ENCODE measurements at places on chromosomes 13 and 19. TPM values are rescaled to one million over a fixed set of nuclear protein-coding genes. Genes with fewer than 3 reads are reported as not detected.
A peak's percentile ranks its signal among the peaks of the same experiment; 100 is the strongest.

GRCh38 chr13:30334663-30335386 is 27.5 kb upstream of the KATNAL1 start:
- DNase-seq = peak; percentile 21

DNA sequence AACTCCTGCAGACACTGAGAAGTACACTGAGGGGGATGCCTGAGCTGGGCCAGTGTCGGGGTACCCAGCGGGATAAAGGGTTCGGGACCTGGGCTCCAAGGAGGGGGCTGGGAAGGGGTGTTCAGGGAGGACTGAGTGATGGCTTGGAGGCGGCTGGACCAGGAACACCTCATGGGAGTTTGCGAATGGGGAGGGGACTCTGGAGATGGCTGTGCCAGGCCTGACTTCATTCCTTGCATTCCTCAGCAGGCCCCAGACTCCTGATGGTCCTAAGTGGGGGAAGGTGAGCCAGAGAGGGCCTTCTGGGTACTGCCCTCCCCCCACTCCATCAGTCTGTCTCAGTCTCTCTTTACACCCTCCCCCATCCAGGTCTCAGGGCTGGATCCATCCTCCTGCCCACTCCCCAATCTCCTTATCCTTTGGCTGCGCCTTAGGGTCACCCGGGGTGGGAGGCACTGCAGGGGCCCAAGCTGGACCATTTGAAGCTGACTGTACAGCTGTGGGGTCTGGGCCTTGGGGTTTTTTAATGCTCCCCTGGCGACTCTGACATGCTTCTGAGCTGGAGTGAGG is 13.8 kb downstream of the PAK4 start:
- no peak for DNase-seq

DNA sequence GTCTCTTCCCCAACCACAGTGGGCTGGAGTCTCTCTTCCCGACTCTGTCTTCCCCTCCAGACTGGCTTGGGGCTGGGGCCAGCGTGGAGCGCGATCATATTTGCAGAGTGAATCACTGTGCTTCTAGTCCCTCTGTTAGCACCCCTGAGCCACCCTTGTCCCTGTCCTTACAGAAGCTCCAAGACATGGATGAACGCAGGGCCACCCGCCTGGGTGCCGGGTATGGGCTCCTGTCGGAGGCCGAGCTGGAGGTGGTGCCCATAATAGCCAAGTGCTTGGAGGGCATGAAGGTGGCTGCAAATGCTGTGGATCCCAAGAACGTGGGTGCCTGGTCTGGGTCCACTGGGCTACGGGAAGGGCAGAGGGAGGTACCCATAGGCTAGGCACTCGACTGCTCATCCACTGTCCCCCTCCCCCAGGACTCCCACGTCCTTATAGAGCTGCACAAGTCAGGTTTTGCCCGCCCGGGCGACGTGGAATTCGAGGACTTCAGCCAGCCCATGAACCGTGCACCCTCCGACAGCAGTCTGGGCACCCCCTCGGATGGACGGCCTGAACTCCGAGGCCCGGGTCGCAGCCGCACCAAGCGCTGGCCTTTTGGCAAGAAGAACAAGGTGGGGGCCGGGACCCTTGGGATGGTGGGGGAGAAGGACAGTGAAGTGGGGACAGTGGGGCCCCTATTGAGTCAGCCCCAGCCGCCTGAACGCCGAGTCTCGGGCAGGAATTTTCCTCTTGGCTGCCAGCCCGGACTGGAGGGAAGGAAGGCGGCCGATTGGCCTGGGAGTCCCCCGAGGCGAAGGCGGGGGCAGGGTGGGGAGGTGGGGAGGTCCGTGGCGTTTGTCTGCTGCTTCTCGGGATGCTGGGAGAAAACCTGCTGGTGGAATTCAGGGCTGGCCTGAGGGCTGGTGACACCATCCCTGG is 5.2 kb downstream of the TRIP10 start:
- DNase-seq = no peak

DNA sequence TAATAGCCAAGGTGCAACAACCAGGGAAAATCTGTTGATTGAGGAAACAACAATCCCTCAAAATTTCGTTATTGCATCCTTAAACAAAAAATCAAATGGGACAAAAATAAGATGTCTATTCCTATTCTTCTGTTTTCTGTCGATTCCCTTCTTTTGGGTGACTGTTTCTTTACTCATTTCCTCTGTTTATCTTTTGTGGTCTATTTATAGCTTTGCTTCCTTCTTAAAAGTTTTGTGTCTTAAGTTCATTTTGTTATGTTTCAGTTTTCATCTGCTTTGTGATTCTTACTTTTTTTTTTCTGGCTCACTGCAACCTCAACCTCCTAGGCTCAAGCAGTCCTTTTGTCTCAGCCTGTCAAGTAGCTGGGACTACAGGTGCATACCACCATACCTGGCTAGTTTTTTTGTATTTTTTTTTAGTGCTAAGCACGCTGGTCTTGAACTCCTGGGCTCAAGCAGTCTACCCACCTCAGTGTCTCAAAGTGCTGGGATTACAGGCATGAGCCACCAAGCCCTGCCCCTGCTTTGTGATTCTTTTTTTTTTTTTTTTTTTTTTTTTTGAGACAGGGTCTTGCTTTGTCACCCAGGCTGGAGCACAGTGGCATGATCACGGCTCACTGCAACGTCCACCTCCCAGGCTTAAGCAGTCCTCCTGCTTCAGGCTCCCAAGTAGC is 10.4 kb downstream of the ZNF146 start:
- DNase-seq = no peak

- DNase-seq = no peak
Measured at GRCh38 chr13:33178209-33178840, 107.2 kb downstream of the STARD13 start.

GRCh38 chr13:80132741-80133601 is 208.0 kb downstream of the SPRY2 start:
- no peak for DNase-seq

DNA sequence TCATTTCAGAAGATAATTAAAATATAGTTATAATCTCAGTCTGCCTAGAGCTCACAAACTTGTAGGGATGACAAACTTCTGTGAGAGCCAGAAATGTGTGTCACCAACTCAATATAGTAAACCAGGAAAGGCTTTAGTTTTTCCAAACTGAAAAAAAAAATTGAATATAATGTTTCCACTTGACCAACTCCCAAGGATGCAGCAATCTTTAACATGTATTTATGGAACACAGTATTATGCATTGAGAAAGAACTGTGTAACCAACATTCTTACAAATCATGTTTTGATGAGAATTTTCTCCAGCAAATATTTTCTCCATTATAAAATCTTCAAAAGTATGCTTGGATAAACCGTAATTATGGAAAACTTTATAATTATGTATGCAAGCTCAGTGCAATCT is 50.1 kb upstream of the KLF12 start:
- DNase-seq = no peak

DNA sequence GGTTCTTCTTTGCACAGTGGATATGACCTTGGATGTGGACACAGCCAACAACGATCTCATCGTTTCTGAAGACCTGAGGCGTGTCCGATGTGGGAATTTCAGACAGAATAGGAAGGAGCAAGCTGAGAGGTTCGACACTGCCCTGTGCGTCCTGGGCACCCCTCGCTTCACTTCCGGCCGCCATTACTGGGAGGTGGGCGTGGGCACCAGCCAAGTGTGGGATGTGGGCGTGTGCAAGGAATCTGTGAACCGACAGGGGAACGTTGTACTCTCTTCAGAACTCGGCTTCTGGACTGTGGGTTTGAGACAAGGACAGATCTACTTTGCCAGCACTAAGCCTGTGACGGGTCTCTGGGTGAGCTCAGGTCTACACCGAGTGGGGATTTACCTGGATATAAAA is 9.4 kb downstream of the RFPL4AL1 start:
- DNase-seq = no peak

DNA sequence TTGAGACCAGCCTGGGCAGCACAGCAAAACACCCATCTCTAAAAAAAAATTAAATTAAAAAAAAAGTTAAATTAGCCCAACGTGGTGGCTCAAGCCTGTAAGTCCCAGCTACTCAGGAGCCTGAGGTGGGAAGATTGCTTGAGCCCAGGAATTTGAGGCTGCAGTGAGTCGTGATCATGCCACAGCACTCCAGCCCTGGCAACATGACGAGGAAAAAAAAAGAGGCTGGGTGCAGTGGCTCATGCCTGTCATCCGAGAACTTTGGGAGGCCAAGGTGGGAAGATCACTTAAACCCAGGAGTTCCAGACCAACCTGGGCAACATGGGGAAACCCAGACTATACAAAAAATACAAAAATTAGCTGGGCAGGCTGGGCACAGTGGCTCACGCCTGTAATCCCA is 2.2 kb upstream of the TMEM161A start:
- DNase-seq = no peak

- DNase-seq = no peak
Measured at GRCh38 chr19:5988517-5989387, 10.8 kb upstream of the RANBP3 start.

DNA sequence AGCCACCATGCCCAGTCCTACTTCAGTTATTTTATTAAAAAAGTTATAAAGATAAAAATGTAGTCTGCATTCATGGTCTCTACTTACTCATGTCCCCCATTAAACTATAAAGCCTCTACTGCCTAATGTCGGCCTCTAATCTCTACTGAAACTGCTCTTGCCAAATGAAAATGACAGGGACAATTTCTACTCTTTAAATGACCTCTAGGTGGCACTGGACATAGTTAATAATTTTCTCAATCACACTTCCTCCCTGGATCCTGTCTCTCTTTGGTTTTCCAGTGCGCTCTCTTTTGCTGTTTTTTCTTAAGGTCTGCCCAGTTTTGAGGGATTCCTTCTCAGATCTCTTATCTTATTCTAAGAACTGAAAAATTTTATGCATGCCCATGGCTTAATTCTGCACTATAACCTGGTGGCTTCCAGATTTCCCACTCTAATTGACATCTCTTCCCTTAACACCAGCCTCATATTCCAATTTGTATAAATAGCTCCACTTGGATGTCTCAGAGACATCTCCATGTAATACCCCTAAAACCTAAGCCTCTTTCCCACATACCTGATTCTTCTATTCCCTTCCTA is 54.3 kb downstream of the MTMR6 start:
- DNase-seq = no peak

GRCh38 chr13:30685987-30686386 is 49.4 kb upstream of the ALOX5AP start:
- DNase-seq = no peak

GRCh38 chr13:77868717-77869116 is 49.9 kb downstream of the EDNRB start:
- DNase-seq = no peak

DNA sequence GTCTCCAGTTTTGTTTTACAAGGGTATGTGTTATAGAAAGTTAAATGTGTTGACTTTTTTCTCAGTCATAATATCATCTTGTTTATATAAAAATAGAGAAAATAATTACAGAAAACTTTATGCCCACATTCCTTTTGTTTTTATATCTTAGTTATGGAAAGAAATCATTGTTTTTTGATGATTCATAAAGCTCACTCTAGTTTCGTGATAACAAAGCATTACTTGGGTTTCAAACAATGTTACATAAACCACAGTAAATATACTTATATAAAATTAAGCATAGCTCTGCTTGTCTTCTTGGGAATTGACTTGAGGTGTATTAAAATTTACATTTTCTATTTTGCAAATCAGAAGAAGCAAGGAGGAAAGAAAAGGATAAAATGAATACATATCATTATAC is 111.8 kb downstream of the SGCG start:
- no peak for DNase-seq

DNA sequence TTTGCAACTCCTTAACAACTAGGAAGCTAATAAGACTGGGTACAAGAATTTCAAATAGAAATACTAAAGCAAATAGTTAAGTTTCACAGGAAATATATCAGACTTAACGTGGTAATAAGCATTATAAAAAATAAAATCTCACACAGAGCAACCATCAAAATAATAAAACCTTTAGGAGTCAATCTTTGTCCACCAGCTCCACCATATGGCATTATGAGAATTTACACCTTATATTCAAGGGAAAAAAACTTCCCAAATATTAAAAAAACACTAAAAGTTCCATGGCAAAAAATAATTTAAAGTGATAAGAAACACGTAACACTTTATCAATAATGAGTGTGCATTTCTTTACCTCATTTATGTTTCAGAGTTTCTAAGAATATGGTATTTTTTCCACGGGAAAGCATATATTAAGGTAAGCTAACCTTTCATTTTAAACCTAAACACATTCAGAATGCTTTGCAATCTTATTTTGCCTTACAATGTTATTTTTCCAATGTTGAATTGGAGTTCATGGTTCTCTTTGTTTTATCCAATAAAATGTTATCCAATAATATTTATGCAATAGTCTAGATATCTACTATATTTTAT is 423.2 kb upstream of the SGCG start:
- no peak for DNase-seq

The SPRED3 gene
- total RNA-seq = 1.7 TPM

The SIGLEC5 gene
- not detected for total RNA-seq

The LAIR1 gene
- 5.2 TPM for total RNA-seq

The NLRP12 gene
- total RNA-seq = not detected

The ACP7 gene
- not detected for total RNA-seq

The GIPR gene
- total RNA-seq = 1.8 TPM

The NKPD1 gene
- total RNA-seq = 0.17 TPM

The TNNT1 gene
- total RNA-seq = not detected

Data from activated naive CD4-positive, alpha-beta T cell treated with anti-CD3 and anti-CD28 coated beads for 36 hours (primary cell).